IMR-90 (cell line): ENCODE measurements at places on chromosomes 12 and 14. TPM values are rescaled to one million over a fixed set of nuclear protein-coding genes. Genes with fewer than 3 reads are reported as not detected.

Gene ATP2B1
- total RNA-seq, result 32.6 and 42.5 TPM in 2 replicates

GRCh38 chr12:32365473-32366064 is 33.8 kb upstream of the FGD4 start:
- DNase-seq, result peak; percentile 82

Gene LMNTD1
- 4.3 and 4.7 TPM in 2 replicates for total RNA-seq

- DNase-seq, result no peak
Measured at GRCh38 chr14:91363776-91364523, 53.7 kb downstream of the CCDC88C start.

- DNase-seq, result peak; percentile 63
Measured at GRCh38 chr12:93050026-93050747, 121.1 kb upstream of the EEA1 start.

Gene NUBPL
- 11.5 and 15.6 TPM in 2 replicates for total RNA-seq
